Common myeloid progenitor, CD34-positive (primary cell): ENCODE measurements at places on chromosomes 5 and 9.
A peak's percentile ranks its signal among the peaks of the same experiment; 100 is the strongest.

- peak; percentile 11 for DNase-seq
Measured at GRCh38 chr9:127711831-127712274, 3.6 kb downstream of the PTRH1 start.

GRCh38 chr5:124462751-124463150 lies 283.7 kb downstream of the ZNF608 start:
- DNase-seq, result no peak

GRCh38 chr9:123174887-123175518 lies 93.4 kb downstream of the STRBP start:
- DNase-seq, result peak; percentile 64

DNA sequence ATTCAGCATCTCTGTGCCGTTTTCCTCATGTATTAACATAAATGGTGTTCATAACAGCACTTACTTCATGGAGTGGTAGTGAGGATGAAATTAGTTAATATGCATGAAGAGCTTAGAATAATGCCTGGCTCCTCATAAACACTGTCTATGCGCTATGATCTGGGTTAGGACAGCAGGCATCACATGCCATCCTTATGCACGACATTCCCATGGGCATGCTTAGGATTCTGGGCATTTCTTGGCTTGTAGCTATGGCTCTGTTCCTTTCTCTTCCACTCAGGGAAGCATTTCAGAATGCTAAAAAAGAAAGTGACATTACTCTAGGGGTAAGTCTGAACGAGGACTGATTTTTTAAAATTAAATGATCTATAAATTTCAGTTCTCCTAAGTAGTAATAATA lies 349.8 kb downstream of the ARHGEF28 start:
- no peak for DNase-seq

DNA sequence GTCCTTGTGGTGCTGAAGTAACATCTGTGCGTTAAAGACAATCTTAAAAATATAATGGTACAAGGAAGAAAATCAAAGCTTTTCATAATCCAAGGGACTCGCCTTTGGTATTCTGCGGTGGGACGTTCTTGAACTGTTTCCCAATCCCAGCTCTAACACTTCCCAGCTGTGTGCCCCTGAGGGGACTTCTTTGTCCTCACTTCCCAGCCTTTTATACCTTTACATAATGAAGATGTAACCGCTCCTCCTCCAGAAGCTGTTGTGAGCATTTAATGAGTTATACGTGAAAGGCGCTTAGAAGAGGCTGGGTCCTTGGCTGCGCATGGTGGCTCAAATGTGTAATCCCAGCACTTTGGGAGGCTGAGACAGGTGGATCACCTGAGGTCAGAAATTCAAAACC lies 16.9 kb downstream of the STK10 start:
- no peak for DNase-seq

DNA sequence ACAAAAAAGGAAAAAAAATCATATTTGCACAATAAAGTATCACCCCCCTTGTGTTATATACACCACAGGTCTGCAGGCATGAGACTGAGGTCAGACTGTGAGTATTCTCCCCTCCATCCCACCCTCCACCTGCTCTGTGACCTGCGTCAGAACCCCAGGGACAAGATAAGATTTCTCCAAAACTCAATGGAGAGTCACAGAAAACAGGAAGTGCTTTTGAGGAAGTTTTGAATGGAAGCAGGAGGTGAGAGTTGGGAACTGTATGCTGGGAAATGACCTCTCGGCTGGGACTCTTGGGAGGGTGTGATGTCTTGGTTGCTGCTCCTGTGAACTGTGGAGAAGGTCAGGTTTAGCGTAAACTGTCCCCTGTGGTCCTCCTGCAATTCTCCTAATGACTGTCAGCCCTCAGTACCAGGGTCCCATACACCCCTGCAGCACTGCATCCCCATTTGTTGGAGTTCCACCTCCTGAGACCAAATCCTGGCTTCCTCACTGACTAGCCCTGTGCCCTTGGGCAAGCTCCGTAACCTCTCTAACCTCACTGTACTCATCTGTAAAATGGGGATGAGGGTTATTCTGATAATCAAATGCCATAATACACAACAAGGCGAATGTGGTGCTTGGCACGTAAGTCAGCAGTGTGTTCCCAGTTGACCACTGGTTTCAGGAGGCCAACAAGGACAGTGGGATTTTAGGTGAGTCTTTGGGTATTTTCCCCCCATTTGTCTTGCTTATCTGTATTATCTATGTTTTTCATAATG lies 6.9 kb upstream of the CTSL start:
- DNase-seq, result no peak

DNA sequence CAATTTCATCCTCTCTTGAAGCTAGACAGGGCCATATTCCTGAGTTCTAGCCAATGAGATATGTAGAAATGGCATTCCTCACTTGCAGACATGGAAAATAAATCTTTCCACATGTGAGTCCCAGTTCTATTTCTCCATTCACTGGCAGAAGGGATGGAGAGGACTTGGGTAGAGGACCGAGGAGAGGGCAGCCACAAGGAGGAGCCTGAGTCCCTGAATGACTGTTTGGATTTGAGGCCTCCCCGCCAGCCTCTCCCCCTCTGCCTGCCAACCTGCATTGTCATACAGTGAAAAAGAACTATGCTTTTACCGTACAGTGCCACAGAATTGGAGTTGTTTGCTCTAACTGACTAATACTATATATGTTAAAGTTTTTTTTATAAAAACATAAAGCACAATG lies 583.0 kb upstream of the WWC1 start:
- DNase-seq, result no peak

GRCh38 chr9:136239135-136239982 lies 6.3 kb downstream of the QSOX2 start:
- no peak for DNase-seq

GRCh38 chr9:68683433-68683832 lies 21.6 kb upstream of the PIP5K1B start:
- DNase-seq, result no peak

GRCh38 chr5:161547738-161548486 lies 1.4 kb upstream of the GABRB2 start:
- peak; percentile 36 for DNase-seq

DNA sequence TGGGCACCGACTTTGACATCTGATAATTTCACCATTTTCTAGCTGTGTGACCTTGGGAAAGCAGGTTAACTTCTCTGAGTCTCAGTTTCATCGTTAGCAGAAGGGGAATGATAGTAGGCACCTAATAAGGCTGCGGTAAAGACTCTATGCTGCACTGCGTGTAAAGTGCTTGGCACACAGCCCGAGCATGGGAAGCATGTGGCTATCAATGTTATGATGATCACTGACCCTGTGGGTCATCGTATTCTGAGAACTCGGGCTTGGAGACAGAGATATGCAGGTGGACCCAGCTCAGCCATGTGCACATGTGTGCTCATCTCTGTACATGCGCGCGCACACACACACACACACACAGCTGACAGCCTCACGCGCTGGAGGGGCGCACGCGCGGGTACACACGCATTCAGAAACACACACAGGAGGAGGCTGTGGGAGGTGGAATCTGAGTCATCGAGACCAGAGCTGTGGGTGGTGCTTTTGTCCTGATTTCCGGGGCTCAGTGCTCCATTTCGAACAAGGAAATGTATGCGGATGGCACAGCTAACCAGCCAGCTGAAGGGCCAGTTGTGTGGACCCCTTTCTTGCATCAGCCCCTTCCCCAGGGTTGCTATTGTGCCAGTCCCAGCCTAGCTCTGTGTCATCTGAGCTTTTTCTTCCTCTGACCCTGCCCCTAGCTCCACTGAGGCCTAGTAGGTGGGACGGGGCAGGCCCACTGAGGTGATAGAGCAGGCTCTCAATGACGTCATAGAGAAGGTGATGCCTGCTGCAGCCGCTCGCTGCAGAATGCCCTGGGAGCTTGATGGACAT lies 11.1 kb upstream of the ARAP3 start:
- peak; percentile 22 for DNase-seq

DNA sequence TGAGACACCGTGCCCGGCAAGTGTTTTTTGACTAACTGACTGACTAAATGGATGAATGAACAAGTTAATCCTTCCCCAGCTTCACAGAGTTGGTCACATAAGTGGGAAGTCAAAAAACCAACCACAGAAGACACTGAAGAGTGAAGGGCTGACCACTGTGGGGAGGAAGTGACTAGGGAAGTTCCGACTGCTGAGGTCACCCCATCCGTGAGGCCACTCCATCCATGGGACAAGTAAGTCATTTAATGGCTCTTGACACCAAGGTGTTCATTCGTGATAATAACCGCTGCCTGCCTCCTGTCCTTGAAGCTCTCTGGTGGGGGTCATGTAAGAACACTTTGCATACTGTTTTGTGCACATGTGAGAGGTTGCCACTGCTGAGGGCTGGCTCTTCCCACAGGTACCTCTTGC lies 22.2 kb upstream of the CXCL14 start:
- DNase-seq, result peak; percentile 17

DNA sequence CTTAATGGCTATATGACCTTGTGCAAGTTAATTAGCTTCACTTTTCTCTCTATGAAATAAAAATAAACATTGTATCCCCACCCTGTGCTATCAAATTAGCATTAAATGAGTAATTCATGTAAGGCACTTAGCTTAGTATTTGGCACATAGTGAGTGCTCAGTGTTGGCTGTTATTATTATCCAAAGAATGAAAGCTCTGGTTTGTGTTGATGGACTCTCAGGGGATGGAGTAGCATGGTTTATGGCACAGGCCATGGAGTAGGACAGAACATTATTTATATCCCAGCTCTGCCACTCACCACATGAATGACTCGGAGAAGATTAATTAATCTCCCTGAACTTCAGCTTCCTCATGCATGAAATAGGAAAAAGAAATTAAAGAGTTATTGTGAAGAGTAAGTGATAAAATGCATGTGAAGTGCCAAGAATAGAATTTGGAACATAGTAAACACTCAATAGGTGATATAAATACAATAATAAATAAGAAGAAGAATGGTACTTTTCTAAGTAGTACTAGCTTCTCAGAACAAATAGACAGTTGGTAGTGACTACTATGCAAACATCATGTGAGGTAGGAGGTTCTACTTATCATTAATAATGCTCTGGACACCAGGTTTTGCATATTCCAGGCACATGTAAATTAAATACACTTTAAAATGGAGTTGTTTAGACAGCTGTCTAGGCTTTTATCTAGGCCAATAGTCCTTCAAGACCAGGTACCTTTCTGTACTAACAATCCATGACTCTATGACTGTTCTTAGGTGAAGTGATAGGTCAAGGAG lies 146.4 kb downstream of the GRIA1 start:
- no peak for DNase-seq

- no peak for DNase-seq
Measured at GRCh38 chr5:154334406-154335064, 111.3 kb upstream of the SAP30L start.

DNA sequence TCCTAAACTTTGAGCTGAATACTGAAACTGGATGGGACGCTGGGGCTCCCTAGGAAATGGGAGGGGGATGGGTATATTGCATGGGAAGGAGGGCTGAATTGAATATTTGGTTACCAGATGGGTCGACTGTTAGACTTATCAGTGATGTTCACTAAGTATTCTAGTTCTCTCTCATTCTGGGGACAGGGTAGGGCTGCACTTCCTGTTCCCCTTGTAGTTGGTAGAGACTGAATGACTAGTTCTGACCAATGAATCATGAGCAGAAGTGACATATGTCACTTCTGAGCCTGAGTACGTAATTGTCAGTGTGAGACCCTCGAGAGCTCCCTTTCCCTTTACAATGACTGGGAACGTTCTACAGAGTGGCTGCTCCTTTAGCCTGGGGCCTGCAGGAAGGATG lies 55.5 kb upstream of the DMRT1 start:
- DNase-seq, result no peak

- no peak for DNase-seq
Measured at GRCh38 chr5:170380361-170380951, 8.7 kb downstream of the KCNMB1 start.

DNA sequence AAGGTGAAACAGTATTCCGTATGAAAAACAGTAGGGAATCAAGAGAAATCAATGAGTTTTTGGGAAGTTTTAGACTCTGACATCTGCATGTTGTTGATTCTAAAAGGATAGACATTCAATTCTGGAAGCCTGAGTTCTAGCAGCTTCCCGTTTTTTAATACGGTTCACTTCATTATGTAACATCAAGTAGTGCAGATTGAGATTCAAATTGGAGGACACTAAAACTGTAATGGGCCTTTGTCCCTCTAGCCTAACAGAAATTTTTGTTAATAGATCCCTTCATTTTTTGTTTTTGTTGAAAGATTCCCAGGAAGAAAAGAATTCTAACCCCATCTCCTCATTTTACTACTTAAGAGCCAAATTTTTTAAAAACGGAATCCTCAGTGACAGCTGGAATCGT lies 384.6 kb downstream of the SH3GL2 start:
- no peak for DNase-seq

- DNase-seq, result no peak
Measured at GRCh38 chr9:136185596-136186366, 19.1 kb downstream of the LHX3 start.

DNA sequence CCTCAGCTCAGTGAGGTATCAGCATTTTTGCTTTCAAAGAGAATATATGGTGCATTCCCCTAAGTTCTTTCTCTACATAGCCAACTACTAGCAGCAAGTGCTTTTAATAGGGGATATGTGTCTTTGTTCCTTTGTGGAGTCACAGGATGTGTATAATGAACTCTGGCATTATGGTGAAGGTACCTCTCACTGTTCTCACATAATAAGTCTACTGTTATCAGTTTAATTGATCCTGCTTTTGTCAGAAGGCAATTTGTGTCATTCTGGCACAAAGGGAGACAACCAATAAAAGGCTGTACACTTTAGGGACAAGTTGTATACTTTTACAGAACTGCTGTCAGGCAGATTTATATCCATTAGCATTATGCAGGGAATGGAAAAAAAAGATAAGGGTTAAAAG lies 531.4 kb upstream of the RIOK2 start:
- no peak for DNase-seq

GRCh38 chr9:75451505-75451904 lies 363.2 kb downstream of the OSTF1 start:
- DNase-seq, result no peak

DNA sequence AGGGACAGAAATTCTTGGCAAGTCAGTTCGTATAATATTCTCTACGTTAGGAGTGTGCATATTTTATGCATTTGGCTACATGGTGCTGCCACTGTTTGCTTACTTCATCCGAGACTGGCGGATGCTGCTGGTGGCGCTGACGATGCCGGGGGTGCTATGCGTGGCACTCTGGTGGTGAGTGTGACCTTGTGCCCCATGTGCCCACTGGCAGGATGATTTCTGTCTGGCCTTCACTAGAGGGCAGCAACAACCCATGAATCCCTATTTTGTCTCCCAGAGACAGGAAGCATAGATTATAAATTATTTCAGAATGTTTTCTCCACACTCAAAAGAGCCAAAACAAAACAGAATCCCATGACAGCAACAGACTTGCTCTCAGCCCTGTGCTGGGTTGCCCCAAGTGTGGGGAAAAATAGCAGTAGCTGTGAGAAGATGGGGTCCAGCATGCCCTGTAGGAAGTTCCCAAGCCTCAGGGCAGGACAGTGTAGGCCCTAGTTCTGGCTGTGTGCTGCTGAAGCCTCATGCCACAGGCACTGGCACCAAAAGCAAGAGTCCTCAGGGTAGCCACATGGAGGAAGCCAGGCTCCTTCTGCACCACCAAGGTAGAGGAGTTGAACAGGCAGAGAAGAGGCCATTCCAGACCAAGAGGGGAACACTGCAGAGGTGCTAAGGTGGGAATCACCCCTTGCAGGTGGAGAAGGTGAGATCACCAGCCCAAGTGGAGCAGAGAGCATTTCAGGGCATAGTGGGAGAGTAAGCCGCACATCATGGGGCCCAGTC lies 16.0 kb downstream of the SLC22A5 start:
- peak; percentile 85 for DNase-seq
